ENCODE measurements at places on chromosomes 7 and 10.
A peak's percentile ranks its signal among the peaks of the same experiment; 100 is the strongest.

GRCh38 chr7:6317797-6318438 is 45.5 kb upstream of the CYTH3 start:
- H3K4me3 ChIP-seq: no peak overlapping the region
- H3K27me3 ChIP-seq: no peaks in the 10 kb centered on the region
- peak; percentile 20 for DNase-seq
- H3K36me3 ChIP-seq: no peaks in the 10 kb centered on the region
- peak overlapping the region; percentile 18 for H3K27ac ChIP-seq
- H3K4me1 ChIP-seq: peaks cover 9% of the 10 kb centered on the region

DNA sequence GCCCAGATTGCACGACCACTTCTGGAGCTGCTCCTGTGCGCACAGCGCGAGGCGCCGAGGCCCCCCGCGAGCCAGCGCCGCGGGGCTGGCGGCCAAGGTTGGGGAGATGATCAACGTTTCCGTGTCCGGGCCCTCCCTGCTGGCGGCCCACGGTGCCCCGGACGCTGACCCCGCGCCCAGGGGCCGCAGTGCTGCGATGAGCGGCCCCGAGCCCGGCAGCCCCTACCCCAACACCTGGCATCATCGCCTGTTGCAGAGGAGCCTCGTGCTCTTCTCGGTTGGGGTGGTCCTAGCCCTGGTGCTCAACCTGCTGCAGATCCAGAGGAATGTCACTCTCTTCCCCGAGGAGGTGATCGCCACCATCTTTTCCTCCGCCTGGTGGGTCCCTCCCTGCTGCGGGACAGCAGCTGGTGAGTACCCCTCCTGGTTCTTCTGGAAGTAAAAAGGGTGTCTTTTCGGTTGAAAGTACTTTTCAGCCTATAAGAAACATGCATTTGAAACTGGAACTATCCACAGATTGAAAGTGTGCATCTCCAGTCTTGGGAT is 683 bp downstream of the INSIG1 start:
- peak overlapping the region; percentile 86 for H3K4me3 ChIP-seq
- H3K27ac ChIP-seq: peak overlapping the region; percentile 96
- no peaks in the 10 kb centered on the region for H3K27me3 ChIP-seq
- no peak for DNase-seq

GRCh38 chr10:50542871-50543270 is 80.9 kb downstream of the SGMS1 start:
- H3K4me3 ChIP-seq: no peak overlapping the region
- peaks cover 32% of the 10 kb centered on the region for H3K4me1 ChIP-seq
- H3K27me3 ChIP-seq: no peaks in the 10 kb centered on the region
- H3K36me3 ChIP-seq: peaks cover 8% of the 10 kb centered on the region

GRCh38 chr10:109456566-109457301 is 466.6 kb downstream of the XPNPEP1 start:
- DNase-seq: peak; percentile 59
- peaks cover 31% of the 10 kb centered on the region for H3K4me1 ChIP-seq
- peak overlapping the region; percentile 75 for H3K4me3 ChIP-seq
- no peak overlapping the region for H3K27ac ChIP-seq
- no peaks in the 10 kb centered on the region for H3K36me3 ChIP-seq
- H3K27me3 ChIP-seq: peaks cover 62% of the 10 kb centered on the region

GRCh38 chr7:22486597-22486996 is 13.4 kb downstream of the STEAP1B start:
- H3K27ac ChIP-seq: no peak overlapping the region
- no peaks in the 10 kb centered on the region for H3K27me3 ChIP-seq
- DNase-seq: no peak
- H3K4me3 ChIP-seq: no peak overlapping the region
- no peaks in the 10 kb centered on the region for H3K36me3 ChIP-seq

GRCh38 chr7:155257482-155258225 is 40.0 kb upstream of the INSIG1 start:
- no peak overlapping the region for H3K27ac ChIP-seq
- DNase-seq: no peak
- no peaks in the 10 kb centered on the region for H3K27me3 ChIP-seq
- H3K36me3 ChIP-seq: no peaks in the 10 kb centered on the region

DNA sequence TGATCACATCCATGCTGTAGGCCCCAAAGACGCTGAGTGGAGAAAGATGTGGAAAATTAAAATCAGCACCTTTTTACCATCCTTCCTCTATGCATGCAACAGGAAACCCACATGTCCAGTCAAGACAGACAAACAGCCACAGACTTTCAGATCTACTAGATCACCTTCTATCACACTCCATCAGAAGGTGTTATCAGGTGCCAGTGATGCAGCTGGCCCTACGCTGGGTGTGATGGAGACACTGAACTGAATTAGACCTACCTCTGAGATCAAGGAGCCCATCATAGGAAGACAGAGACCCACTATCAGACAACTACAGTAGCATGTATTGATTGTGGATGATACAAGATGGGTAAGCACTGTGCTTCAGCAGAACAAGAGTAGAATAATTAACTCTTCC is 15.5 kb downstream of the CYP3A4 start:
- H3K27ac ChIP-seq: no peak overlapping the region
- no peaks in the 10 kb centered on the region for H3K36me3 ChIP-seq
- DNase-seq: no peak
- no peaks in the 10 kb centered on the region for H3K4me1 ChIP-seq

DNA sequence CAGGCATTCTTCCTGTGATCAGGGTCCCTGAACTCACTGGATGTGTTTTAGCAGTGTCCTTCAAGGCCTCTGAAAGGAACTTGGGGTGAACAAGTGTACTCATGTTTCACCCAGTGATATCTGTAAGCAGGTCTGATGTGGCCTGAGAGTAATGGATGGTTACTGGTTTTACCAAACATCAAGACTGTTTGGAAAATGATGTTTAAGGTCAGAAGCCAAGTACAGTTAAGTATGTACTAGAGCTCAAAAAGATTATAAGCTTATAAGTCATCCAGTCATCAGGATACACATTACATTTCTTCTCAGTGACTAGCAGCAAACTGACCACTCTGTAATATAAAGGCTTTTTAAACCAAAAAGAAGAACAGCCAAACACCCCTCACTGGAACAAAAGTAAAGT is 79.8 kb upstream of the PTN start:
- peaks cover 26% of the 10 kb centered on the region for H3K36me3 ChIP-seq
- DNase-seq: no peak
- H3K4me3 ChIP-seq: no peak overlapping the region
- H3K27me3 ChIP-seq: no peaks in the 10 kb centered on the region

GRCh38 chr10:102313221-102313896 is 68.0 kb downstream of the GBF1 start:
- no peaks in the 10 kb centered on the region for H3K27me3 ChIP-seq
- no peak overlapping the region for H3K4me3 ChIP-seq
- H3K27ac ChIP-seq: no peak overlapping the region
- no peak for DNase-seq
- H3K4me1 ChIP-seq: peaks cover 11% of the 10 kb centered on the region

GRCh38 chr7:30119890-30120577 is 14.8 kb upstream of the MTURN start:
- no peaks in the 10 kb centered on the region for H3K4me1 ChIP-seq
- no peaks in the 10 kb centered on the region for H3K27me3 ChIP-seq
- no peak overlapping the region for H3K27ac ChIP-seq
- H3K36me3 ChIP-seq: no peaks in the 10 kb centered on the region

DNA sequence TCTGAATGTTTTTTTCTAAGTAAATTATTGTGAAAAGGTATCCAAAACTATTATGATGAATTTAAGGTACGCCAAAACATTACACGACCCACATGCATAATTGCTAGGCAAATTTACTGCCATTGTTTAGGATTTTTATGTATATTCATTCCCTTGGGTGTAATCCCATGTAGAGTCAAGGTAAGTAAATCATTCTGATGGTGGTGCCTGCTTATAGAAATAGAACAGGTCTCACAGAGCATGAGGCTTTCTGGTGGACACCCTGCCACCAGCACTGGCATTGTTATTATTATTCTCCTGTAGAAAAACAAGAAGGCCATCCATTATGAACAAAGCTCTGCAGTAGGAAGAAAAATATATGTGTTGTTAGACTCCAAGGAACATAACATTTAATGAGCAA is 111.7 kb upstream of the ZNF804B start:
- no peak overlapping the region for H3K4me3 ChIP-seq
- H3K4me1 ChIP-seq: peaks cover 3% of the 10 kb centered on the region
- no peaks in the 10 kb centered on the region for H3K27me3 ChIP-seq

- H3K4me1 ChIP-seq: no peaks in the 10 kb centered on the region
- H3K27me3 ChIP-seq: no peaks in the 10 kb centered on the region
- no peak overlapping the region for H3K27ac ChIP-seq
- peaks cover 76% of the 10 kb centered on the region for H3K36me3 ChIP-seq
Observed at GRCh38 chr7:5218564-5219360, 28.7 kb downstream of the WIPI2 start.

GRCh38 chr7:30503274-30504212 is 1.1 kb downstream of the GGCT start:
- H3K36me3 ChIP-seq: peaks cover 31% of the 10 kb centered on the region
- H3K4me1 ChIP-seq: peaks cover 28% of the 10 kb centered on the region
- peak overlapping the region; percentile 85 for H3K4me3 ChIP-seq
- DNase-seq: no peak

DNA sequence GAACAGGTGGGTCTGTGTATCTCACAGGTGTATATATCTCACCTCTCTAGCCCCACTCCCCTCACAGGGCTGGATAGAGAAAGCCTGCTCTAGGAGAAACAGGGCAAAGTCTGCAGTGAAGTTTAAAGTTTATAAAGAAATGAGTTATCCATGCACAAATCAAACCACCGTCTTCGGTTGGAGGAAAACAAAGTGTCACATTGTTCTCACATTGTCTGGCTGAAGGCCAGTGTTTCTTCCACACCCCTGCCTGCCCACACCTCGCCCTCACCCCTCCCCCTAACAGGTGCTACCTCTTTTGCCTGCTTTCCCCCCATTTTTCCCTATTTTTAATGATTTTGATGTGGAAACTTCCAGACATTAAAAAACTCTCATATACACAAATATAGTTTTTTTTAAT is 25.8 kb downstream of the AQP1 start:
- no peak overlapping the region for H3K27ac ChIP-seq
- H3K36me3 ChIP-seq: no peaks in the 10 kb centered on the region
- 0 out of 2 replicates have a peak, but pooled peaks cover 4% of the 10 kb centered on the region for H3K4me1 ChIP-seq
- H3K27me3 ChIP-seq: peaks cover 4% of the 10 kb centered on the region
- H3K4me3 ChIP-seq: no peak overlapping the region
- DNase-seq: no peak

DNA sequence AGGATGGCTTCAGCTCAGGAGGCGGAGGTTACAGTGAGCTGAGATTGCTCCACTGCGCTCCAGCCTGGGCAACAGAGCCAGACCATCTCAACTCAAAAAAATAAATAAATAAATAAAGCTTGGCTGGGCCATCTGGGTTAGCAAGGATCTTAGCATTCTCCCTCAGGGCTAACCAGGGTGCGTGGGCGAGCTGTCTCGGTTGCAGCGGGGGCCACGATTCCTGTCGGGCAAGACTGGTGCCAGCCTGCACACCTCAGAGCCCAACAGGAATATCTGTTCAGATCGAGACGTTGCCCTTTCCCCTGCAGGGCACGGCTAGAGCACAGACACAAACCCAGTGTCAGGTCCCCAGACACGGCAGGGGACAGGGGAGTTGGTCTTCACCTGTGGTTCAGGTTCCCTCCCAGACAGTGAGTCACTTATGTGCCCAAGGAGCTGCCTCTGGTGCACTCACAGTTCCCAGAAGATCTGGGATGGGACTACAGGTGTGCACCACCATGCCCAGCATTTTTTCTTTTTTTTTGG is 75.5 kb upstream of the GTF2I start:
- H3K4me1 ChIP-seq: peaks cover 18% of the 10 kb centered on the region
- H3K27me3 ChIP-seq: no peaks in the 10 kb centered on the region
- H3K36me3 ChIP-seq: no peaks in the 10 kb centered on the region
- no peak for DNase-seq
- H3K4me3 ChIP-seq: no peak overlapping the region

DNA sequence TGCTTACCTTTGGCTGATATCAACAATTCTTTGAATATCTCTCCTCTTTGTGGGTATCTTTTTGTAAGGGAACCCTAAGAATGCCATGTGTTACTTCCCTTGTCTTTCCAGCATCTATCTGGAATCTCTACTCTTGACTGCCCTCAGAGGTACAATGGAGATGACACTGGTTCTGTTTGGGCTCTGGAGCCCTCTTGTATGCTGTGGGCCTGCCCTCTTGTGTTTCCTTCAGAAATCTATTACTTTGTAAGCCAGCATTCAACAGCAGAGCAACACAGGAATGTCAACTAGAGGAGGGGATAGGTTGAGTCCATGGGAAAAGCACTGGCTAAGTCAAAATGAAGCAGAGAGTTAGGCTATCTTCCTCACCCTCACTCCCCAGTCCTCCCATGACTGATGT is 142.3 kb downstream of the XPNPEP1 start:
- DNase-seq: no peak
- H3K4me1 ChIP-seq: peaks cover 29% of the 10 kb centered on the region
- H3K36me3 ChIP-seq: no peaks in the 10 kb centered on the region
- H3K27me3 ChIP-seq: peaks cover 23% of the 10 kb centered on the region
- no peak overlapping the region for H3K27ac ChIP-seq

- H3K27me3 ChIP-seq: no peaks in the 10 kb centered on the region
- no peak overlapping the region for H3K4me3 ChIP-seq
- DNase-seq: no peak
- no peaks in the 10 kb centered on the region for H3K36me3 ChIP-seq
- H3K4me1 ChIP-seq: peaks cover 12% of the 10 kb centered on the region
Observed at GRCh38 chr10:105391670-105392351, 750.7 kb downstream of the SORCS3 start.

DNA sequence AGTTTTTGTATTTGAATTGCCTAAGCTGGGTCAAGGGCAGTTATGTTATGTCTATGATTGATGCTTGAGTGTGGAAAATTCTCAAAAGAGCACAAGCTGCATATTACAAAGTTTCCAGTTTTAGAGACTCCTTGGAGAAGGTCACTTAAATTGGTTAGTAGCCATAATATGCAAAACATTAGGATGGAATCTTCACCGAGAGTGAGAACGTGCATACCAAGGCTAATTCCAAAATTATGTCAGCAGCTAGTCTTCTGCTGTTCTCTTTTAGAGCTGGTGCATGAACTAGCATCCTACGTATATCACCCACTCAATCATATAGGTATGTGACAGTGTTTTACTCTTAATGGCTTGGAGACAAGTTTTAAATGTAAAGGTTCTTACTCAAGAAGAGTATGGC is 49.2 kb downstream of the MKX start:
- no peak overlapping the region for H3K27ac ChIP-seq
- no peaks in the 10 kb centered on the region for H3K36me3 ChIP-seq
- H3K4me1 ChIP-seq: peaks cover 17% of the 10 kb centered on the region
- no peaks in the 10 kb centered on the region for H3K27me3 ChIP-seq

Measured in WTC11 (cell line).